ENCODE measurements at places on chromosomes 5 and 9. TPM values are rescaled to one million over a fixed set of nuclear protein-coding genes. Genes with fewer than 3 reads are reported as not detected.

The PCDHB2 gene
- 0.20 TPM for total RNA-seq

The PKN3 gene
- total RNA-seq: 5.6 TPM

The HMCN2 gene
- not detected for total RNA-seq

The ENC1 gene
- total RNA-seq: 0.43 TPM

The ARID3C gene
- total RNA-seq: 0.15 TPM

The ISL1 gene
- total RNA-seq: not detected

The SPINK6 gene
- not detected for total RNA-seq

The CDH18 gene
- not detected for total RNA-seq

The PLAC8L1 gene
- total RNA-seq: not detected

The PCDHGA10 gene
- total RNA-seq: not detected

The SCGB3A2 gene
- total RNA-seq: not detected

The QRFP gene
- not detected for total RNA-seq

The LHX3 gene
- total RNA-seq: not detected

The LAMC3 gene
- not detected for total RNA-seq

Data from activated CD4-positive, alpha-beta memory T cell treated with anti-CD3 and anti-CD28 coated beads, Interleukin-2, amount 10 ng/mL, durations not matched to agents 7 days and 5 days (primary cell).